GM03348 (cell line): ENCODE measurements at places on chromosomes 5 and 9.

DNA sequence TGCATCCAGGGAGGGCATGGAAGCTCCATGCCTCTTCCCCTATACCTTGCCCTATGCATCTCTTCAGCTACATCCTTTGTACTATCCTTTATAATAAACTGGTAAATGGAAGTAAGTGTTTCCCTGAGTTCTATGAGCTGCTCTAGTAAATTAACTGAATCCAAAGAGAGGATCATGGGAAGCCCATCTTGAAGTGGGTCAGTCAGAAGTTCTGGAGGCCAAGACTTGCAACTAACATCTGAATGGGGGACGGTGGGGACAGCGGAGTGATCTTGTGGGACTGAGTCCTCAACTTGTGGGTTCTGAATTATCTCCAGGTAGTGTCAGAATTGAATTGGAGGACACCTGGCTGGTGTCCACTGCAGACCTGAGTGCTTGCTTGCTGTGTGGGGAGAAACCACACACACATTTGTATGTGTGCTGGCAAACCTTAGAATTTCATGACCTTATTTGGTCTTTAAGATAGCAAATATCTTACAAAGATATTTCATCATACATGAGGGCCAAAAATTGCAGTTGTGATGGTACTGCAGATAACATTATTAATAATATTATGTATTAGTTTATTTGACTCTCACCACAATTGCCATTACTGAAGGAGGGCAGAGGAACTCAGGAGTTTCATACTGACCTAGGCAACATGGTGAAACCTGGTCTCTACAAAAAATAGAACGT is 5.5 kb upstream of the PRELID2 start:
- DNase-seq: no peak

DNA sequence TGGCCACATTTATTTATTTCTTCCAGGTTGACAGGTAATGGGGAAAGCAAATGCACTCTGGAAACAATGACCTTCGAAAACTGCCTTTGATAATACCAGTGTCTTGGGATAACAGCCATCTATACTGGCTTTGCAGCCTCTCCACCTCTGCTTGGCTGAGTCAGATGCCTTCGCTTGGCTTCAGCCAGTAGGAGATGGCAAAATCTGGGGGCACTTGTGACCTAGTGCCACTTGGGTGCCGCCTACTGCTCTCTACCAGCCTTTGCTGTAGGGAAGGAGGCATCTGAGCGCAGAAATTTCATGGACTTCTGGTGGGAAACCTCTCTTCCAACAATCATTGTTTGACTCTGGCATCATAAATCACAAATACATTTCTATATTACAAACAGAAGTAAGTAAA is 21.8 kb downstream of the FYB1 start:
- DNase-seq: no peak

GRCh38 chr5:160496334-160496733 is 74.7 kb downstream of the PTTG1 start:
- DNase-seq: no peak

DNA sequence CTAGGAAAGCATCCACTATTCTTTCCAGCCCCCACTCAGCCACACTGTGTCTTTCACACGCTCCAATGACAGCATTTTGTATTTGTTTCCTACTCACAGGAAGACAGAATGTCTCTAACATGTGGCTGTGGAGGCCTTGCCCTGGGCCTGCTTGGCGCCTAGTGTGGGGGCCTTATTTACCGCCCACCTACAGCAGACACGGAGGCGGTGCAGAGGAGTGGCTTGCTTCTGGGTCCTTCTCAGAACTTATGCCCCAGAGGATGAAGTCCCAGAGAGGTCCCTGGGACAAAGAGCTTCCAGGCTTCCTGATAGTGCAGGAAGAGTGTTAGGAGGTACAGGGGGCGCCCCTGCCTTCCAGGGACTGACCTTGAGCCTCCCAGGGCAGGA is 8.5 kb upstream of the MRNIP start:
- no peak for DNase-seq

DNA sequence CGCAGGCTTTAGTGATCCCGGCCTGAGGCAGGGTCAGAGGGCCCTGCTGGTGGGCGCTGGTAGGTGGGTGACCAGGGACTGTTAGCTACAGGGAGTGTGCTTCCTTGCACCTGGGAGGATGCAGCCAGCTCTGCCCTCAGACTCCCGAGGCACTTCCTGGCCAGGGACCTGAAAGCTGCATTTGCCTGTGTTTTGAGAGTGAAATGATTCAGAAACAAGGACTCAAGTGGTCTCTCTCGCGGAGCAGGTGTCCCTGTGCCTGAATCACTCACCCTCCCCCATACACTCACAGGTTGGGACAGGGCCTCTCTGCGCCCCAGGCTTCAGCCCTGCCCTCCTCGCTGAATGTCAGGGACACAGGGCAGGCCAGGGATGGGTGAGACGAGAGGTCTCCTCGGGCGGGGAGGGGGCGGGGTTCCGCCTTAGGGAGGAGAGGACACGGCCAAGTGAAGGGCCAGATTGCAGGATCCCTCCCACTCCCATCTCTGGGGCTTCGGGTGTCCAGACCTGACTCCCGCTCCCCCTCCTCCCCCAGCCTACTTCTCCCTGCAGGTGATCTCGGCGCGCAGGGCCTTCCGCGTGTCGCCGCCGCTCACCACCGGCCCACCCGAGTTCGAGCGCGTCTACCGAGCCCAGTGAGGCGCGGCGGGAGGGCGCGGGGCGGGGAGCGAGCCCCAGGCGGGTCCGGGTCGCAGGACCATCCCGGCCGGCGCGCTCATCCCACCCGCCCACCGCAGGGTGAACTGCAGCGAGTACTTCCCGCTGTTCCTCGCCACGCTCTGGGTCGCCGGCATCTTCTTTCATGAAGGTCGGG is 1.5 kb downstream of the LTC4S start:
- no peak for DNase-seq

DNA sequence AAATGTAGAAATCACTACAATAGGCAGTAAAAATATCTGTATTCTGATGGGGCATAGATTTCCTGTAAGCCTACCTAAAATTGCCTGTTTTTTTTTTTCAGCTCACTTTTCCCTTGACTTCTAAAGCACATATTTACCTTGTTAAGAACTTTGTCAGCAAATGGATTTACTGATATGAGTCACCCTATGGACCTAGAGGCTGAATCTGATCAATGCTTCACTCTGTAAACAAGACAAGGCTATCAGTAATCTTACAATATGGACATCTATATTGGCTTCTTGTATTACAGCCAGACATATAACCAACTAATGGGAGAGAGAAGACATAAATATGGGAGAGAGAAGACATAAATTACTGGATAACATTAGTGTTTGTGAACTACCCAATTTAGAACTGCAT is 792.7 kb upstream of the CHD1 start:
- DNase-seq: no peak

GRCh38 chr5:179263391-179264052 is 81.7 kb downstream of the ADAMTS2 start:
- DNase-seq: no peak

- DNase-seq: no peak
These were observed 76.0 kb upstream of the CDH10 start for GRCh38 chr5:24720743-24721142.

DNA sequence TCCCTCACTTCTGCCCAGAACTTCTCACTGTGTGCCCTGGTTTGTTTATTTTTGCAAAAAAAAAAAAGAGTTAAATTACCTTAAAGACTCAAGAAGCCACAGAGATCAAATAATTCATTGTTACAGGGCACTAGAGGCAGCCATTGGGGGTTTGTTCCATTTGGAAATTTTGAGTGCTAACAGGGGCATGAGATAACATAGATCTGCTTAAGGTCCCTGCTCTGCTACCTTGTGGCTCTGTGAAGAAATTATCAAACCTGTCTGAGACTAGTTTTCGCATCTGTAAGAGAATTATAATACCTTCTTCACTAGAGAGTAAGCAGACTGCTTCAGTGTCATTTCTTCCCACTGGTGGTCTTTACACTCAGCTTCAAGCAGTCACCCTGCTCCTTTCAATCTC is 394 bp downstream of the TLR4 start:
- no peak for DNase-seq

DNA sequence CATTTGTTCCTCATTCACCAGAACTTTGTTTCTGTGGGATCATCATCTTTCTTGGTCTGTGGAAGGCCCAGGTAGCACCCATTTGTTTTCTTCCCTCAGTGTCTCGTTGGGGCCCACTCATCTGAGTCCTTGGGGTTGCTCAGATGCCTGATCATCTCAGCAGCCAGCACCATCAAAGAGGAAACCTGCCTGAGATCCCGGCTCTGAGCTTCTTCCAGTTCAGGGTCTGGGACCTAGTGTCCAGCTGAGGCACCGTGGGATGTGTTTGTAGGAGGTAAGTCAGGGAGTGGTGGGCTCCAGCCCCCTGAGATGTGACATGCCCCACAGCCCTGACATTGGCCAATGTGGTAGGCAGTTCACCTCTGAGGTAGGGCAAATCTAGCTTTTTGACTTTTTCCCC is 9.4 kb upstream of the CD180 start:
- no peak for DNase-seq

DNA sequence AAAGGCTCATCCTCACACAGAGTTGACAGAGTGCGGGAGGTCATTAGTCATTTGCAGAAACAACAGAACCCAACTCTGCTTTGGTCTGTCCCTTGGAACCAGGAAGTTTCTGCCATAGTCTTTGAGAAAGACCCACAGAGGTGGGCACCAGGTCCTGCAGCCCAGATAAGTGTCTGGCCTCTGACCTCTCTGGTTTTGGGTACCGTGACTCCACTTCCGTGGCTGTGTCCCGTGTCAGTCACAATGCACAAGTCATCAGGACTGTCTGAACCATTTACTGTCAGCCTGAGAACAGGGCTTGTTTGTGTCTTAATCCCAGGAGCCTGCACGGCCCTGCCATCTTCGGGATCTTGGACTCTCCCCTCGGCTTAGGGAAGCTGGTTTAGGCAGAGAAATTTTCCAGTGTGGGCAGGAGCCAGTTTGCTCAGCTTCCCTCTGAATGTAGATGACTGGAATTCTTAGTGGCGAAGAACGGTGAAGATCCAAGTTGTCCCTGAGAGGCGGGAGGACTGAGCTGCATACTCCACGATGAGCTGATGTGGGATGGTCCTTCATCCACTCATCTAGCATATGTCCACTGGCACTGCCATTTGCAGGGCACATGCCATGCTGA is 11.9 kb downstream of the GSN start:
- no peak for DNase-seq

GRCh38 chr9:134618833-134619447 is 22.7 kb upstream of the COL5A1 start:
- DNase-seq: no peak

DNA sequence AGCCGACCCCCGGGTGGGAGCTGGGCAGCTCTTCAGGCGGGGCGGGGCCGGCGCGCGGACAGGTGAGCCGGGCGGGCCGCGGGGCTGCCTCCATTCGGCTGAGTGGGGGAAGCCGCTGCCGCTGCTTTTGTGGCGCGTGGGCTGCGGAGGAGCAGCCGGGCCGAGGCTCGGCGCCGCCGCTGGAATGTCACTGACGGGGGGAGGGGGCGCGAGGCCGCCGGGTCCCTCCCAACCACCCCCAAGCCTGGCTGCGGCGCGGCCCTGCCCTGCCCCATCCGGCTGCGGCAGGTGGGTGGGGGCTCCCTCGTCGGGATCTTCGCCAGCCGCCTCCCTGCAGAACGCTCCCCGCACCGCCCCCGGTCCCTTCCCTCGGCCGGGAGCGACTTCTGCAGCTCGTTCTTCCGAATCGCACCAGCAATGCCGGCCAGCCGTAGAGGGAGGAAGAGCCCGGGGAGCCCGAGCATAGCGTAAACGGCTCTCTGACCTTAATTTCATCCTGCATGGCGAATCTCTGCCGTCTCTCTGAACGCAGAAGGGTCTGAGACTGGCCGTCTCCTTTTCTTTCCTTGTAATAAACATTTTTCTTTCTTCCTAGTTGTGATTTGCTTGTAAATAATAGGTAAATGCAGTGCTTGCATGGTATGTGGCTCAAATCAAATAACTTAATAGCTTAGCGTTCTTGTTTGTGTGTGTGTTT is 505 bp downstream of the SPTAN1 start:
- DNase-seq: peak; percentile 73

DNA sequence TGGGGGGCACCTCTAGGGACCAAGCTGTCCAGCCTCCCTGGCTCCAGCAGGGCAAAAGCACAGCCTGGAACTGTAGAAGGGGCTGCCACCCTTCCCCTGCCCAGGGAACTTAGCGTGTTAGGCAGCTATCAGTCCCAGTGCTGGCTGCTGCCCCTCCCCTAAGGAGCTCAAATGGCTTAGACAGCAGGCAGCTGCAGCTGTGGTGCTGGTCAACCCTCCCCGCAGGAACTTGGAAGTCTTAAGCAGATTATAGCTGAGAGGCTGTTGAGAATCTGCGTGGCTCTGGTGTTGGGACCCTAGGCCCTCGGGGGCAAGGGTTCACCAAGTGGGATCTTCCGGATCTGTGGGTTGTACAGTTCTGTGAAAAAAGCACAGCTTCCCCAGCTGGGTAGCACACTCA is 536.5 kb upstream of the CDH10 start:
- no peak for DNase-seq

GRCh38 chr5:151556806-151557205 is 34.3 kb downstream of the FAT2 start:
- no peak for DNase-seq

DNA sequence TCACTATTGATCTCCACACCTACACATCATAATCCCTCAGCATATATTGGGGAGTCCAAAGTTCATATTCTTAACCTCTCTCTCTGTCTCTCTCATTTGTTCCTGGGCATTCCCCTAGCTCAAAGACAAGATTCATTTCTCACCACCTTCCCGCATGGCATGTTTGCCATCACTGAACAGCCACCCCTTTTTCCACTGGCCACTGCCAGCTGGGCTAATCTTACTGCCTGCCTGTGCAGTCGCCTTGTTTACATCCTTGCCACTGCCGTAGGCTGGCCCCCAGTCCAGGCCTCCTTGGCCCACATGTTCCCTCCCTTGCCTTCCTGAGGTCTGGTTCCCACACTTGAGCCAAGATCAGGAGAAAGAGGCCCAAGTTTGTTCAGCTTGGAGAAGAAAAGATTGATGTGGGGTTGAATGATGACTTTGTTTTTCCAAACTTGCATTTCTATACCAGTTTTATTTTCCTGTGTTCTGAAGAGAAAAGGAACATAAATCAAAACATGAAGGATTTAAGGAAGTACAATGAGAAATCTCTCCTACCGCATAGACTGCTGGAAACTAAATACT is 80.2 kb downstream of the PLAC8L1 start:
- no peak for DNase-seq

DNA sequence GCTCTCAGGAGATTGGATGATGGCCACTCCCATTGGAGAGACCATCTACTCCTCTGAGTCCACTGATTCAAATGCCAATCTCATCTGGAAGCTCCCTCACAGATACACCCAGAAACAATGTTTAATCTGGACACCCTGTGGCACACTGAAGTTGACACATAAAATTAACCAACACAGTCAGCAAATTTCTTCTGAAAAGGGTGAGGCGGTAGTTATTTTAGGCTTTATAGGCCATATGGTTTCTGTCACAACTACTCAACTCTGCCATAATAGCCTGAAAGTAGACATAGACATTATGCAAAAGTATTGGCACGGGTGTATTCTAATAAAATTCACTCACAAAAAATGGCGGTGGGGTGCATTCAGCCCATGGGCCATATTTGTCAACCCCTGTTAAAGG is 244.5 kb upstream of the VLDLR start:
- no peak for DNase-seq
